Thoracic aorta (tissue), 2 donors: ENCODE measurements at places on chromosomes 12 and 14. TPM values are rescaled to one million over a fixed set of nuclear protein-coding genes. Genes with fewer than 3 reads are reported as not detected.

GRCh38 chr14:80425686-80426085 is 214.4 kb upstream of the DIO2 start:
- no peak for DNase-seq

DNA sequence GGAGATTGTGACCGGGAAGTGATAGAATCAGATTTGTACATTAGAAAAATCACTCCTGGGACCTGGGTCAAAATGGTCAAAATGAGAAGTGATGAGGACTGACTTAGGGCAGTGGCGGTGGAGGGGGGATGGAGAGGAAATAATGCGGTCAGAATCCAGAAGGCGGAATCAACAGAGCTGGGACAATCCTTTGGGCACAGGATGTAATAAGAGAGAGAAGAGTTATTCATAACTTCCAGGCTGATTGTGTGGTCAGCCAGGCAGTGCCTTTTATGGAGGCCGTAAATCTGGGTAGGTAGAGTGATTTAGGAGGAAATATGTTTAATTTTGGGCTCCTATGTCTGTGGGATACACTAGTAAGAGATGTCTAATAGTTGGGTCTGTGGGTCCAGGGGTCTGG is 21.6 kb downstream of the FBXL14 start:
- no peak for DNase-seq

- DNase-seq = no peak
Observed at GRCh38 chr14:23365732-23366425, 907 bp upstream of the EFS start.

- no peak for DNase-seq
Observed at GRCh38 chr12:85357609-85358008, 77.6 kb downstream of the ALX1 start.

CLEC12A gene
- total RNA-seq = 0.42 TPM

CCDC175 gene
- not detected for total RNA-seq

TCL1B gene
- not detected for total RNA-seq

PTGER2 gene
- 4.3 TPM for total RNA-seq

REC8 gene
- 13.1 TPM for total RNA-seq
